ENCODE measurements at places on chromosomes 4 and X.

DNA sequence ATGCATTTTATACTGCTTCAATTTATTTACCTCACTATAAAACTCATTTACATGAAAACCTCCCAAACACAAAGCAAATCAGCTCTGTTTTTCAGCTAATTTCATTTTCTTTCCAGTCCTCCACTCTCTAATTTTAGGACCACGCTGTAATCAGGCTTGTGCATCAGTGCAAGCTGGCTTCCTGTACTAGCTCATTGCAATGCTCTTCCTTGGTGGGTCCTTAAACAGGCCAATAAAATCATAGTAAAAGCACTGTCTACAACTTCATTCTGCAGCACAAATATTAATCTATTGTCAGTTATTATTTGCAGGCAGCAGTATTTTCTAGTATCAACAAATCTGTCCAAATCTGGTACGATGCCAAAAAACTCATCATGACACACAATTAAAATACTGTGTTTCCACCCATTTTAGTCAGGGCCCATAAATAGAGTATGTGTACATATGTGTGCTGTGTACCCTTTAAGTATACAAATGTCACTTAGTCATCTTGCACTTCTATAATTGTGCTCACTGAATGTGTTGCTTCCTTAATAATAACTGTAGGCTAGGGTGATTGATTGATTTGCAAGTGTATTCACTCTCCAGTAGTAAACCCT is 178.2 kb upstream of the HCCS start:
- DNase-seq, result no peak

DNA sequence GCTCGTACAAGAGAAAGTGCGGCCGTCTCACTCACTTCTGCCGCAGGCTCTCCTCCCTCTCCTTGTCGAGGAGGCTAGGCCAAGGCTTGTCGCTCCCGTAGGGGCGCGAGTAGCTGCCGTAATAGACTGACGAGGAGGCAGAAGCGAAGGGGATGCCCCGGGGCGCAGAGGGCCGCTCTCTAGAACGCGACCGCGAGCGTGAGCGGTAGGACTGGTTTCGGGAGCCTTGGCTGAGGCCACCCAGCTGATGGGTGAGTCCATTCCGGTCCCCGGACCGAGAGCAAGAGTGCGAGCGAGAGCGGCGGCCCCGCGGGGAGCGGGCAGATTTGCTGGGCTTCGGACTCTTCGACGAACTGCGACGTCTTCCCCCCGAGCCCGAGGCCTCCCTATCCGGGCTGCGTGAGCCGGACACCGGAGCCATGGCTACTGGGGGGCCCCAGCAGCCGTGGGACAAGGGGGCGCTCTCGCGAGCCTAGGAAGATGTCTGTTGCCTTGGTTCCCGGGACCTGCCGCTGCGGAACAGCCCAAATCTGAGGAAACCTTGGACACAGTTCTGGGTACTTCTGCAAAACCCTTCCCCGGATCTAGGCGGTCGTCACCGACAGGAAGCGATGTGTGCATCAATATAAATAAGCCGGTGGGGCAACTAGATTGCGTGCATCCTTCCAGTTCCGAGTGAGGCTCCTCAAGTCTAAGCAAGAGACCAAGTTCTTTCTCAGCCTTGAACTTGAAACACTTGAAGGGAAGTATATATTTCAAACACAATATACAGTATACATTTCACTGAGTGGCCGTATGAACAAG is at the start of gene NKAP:
Gene NKAP (minus strand): TSS at position 567 of the 804 bp plus-strand sequence. CDS start 146 bp downstream, at position 421.
- peak; percentile 8 for DNase-seq

DNA sequence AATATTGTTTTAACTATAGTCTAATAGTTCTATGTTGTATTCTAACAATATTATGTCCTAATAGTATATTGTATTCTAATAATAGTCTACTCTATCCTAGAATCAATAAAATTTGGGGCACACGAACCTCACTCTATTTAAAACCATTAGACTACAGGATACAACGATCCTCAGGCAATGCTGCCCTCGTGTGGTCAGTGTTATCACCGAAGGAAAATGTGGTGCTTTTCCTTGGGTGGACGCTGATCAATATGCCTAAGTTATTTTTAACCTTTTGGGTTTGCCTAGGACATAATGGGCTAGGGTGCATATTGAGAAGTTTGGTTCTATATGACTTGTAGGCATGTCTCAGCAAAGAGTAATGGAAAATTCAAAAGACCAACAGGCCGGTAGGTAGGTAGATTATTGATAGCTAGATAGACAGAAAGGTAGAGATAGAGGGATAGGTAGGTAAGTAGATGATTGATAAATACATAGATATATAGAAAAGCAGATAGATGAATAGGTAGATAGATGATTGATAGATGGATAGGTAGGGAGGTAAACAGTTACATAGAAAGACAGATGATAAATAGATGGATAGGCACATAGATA is 75.1 kb downstream of the PRKX start:
- DNase-seq, result no peak

DNA sequence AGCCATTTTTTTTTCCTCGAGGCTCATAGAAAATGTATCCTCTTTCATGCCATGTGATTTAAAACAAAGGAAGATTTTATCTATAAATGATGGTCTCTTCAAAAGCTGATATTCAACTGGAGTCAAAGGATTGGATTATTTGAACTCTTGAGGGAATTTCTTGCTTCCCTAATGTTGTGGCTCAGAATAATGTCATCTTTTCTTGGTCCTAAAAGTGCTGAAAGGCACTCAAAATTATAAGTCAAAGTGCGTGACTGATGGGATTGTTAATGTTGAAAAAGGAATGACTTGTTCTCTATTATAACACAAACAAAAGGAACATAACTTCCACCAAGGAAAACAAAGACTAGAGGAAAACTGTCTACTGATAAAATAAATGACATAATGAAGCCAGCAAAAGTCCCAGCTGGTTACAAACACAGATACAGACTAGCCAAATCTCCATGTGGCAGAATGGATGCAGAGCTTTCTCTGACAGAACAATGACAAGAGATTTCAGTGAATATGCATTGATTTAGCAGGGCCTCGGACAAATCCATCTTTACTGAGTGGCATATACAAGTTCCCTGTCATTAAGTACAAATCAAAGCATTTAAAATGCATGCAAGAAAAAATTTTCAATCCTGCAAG is 552.6 kb downstream of the GBA3 start:
- DNase-seq, result no peak

- DNase-seq, result no peak
These were observed 138.5 kb upstream of the QRFPR start for GRCh38 chr4:121519236-121519838.

GRCh38 chr4:169219440-169219839 is 51.3 kb downstream of the SH3RF1 start:
- no peak for DNase-seq

DNA sequence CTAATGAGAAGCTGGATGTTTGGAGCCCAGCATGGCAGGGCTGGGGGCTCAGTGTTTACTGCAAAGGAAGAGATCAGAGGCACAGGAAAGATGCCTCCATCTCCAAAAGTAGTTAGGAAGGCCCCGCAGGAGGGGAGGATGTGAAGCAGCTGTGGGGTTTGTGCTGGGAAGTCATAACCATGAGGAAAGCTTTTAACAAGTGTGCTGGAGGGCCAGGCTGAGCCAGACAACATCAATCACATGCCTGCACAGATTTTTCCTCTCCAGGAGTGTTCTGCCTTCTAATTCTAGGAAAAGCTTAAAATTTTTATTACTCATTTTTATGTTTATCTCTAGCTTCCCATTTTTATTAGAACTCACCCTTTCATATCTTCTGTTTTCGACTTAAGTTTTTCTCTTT is 65.4 kb downstream of the GPR82 start:
- DNase-seq, result no peak

DNA sequence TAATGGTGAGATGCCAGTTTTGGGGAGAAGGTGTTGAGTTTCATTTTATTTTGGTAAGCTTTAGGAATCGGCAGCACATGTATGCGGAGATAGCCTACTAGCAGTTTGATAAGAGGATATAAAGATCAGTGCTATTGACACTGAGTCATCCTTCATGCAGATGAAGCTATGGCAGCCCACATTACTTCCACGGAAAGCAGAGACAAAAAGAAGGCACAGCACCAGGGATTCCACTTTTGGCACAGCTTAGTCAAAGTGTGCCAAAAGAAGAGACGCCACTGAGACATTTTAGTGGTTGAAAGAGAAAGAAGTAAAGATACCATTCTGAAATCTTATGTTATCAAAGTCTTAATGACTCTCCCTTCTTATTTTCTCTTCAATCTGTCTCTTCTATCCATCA is 103.8 kb downstream of the GABRB1 start:
- no peak for DNase-seq

- DNase-seq, result no peak
These were observed 325.9 kb upstream of the PABPC5 start for GRCh38 chrX:91108761-91109160.

- DNase-seq, result no peak
These were observed 125.2 kb downstream of the STIM2 start for GRCh38 chr4:26985873-26986272.

DNA sequence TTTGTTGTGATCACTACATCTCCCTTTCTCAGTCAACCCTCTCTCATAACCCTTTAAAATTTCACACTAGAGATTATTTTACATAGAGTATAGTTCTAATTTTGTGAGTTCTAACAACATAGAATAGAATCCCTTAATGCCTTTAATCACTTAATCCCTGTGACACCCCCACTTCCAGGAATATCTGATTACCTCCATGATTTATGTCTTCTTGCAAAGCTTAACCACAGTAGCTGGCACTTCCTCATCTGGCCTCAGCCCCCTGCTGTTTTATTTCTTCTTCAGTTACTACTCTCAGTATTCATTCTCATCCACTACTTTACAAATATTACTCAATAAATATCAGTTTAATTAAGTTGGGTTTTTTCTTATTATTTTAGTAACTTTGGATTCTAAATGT is 340.9 kb downstream of the CENPC start:
- no peak for DNase-seq

DNA sequence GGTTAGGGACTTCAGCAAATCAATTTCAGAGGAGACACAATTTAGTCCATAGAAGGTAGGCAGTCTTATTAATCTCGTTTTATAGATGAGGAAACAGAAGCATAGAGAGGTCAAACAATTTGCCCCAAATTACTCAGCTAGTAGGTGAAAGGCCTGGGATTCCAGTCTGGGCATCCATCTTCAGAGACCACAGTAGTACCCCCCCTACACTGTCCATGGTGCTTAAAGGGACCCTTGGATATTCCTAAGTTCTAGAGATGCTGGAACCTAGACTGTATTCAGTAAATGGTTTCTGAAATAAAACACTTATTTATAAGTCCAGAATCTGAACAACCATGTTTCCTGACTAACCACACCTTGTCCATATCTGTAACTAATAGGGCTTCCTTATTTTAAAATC is 174.8 kb downstream of the CEP135 start:
- no peak for DNase-seq

DNA sequence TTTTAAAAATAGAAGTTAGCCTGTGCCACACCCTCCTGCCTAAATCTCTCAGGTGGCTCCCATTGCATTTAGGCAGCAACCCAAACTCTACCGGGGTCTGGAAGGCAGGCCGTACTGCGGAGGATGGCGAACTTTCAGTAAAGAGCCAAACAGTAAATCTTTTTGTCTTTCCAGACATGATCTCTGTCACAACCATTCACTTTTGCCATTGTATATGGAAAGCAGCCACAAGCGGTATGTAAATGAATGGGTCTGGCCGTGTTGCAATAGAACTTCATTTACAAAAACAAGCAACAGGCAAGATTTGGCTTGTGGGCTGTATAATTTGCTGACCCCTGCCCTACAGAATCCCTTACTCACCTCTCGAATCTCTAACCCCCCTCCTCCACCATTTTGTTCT is 3.3 kb downstream of the RADX start:
- DNase-seq, result no peak

DNA sequence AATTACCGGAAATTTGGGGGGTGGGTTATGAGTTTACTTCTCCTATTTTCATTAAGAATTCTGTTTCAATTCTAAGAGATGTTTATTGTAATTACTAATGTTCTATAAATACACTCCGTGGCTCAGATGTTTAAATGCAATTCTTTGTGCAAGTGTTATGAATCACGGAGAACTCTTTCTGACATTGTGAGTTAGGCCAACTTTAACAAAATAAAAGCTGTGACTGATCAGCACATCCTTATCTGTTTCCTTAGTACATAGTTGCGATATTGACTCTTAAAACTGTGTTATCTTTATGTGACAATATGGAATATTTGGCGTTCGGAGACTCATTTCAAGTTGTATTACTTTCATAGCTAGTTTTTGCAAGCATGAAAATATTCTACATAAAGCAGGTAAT is 902 bp downstream of the KLHL4 start:
- DNase-seq, result no peak

DNA sequence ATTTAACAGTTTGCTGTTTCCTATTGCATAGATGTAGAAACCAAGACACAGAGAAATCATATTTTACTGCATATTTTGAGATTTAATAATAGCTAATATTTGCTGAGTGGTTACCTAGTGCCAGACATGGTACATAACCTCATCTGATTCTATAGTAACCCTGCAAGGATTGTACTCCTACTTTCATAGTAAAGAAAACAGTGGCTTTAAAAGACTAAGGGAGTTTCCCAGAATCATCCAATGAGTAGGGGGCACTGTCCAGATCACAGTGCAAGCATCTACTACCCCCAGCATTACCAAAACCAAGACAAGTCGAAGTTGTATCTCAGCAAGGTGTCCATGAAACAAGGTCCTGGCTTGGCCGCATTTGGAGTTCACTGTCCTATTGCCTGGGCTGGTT is 224.5 kb upstream of the TENM3 start:
- DNase-seq, result no peak

DNA sequence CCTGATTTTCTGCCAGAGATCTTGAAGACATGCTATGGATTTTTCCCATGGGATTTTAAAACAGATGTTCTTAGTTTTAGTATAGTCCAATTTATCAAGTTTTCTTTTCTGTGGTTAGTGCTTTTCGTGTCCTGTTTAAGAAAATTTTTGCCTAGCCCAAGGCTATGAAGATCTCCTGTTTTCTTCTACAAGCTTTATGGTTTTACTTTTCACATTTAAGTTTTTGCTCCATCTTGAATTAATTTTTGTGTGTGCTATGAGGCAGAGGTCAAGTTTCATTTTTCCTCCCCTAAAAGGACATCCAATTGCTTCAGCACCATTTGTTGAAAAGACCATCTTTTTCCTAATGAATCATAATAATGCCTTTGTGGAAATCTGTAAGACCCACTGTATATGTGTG is 65.6 kb downstream of the POLR2B start:
- no peak for DNase-seq

- DNase-seq, result no peak
These were observed 23.8 kb downstream of the AFAP1 start for GRCh38 chr4:7915875-7916242.

- no peak for DNase-seq
These were observed 43.0 kb upstream of the PDLIM5 start for GRCh38 chr4:94408549-94409374.

GRCh38 chrX:113384628-113385027 is 544.0 kb upstream of the AMOT start:
- DNase-seq, result no peak

DNA sequence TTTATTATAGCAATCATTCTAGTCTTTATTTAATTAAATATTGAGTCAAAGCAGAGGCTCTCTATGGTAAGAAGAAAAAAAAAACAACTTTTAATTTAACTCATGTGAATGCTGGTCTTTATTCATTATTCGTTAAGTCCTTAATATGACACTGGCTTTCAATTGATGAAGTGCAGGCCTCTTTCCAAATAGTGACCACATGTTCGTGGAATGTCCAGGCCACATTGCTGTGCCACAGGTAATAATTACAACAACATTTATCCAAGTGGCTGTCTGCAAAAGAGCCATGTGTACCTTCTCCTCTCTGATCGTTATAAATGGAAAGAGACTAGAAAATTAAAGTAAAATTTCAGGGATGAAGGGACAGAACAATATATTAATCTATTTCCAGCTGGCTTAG is 220.1 kb upstream of the PABPC4L start:
- DNase-seq, result no peak

All from esophagus squamous epithelium (tissue), 5 donors.